OCI-M1 (cell line): ENCODE measurements at places on chromosomes 2 and 18.
A peak's percentile ranks its signal among the peaks of the same experiment; 100 is the strongest.

DNA sequence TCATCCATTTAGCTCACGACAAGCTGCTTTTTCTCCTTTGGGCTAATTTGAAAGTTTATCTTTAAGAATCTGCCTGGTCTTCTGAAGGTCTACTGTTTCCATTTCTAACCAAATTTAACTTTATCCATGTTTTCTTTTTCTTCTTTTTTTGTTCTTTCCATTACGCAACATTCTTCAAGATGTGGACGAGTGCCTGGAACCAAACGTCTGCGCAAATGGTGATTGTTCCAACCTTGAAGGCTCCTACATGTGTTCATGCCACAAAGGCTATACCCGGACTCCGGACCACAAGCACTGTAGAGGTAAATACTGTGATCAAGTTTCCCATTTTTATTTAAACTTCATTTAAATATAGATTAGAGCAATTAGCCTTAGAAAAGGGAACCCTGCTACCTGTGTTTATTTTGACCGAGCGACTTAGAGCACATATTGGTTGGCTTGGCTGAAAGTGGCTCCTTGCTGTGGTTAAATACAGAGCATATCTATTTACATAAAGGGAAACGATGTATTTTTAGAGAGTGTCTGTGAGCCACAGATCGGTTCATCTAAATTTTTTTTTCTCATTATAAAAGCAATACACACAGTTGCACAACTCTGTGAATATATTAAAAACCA, 183.4 kb upstream of the RASGRP3 start:
- DNase-seq: no peak

DNA sequence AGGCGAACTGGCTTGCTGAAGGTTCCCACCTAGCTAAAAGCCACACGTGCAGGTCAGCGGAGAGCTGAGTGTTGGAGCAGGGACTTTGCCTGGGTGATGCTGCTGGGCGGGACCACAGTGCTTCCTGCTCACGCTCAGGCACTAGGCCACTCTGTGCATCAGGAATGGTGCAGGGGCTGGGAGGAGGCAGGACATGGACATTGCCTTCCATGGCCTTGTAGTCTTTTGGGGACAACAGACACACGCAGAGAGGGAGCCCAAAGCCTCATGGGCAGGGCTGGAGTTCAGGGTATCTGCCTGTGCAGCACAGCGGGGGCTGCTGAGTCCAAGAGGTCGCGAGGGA, 207.2 kb downstream of the ZBTB7C start:
- no peak for DNase-seq

DNA sequence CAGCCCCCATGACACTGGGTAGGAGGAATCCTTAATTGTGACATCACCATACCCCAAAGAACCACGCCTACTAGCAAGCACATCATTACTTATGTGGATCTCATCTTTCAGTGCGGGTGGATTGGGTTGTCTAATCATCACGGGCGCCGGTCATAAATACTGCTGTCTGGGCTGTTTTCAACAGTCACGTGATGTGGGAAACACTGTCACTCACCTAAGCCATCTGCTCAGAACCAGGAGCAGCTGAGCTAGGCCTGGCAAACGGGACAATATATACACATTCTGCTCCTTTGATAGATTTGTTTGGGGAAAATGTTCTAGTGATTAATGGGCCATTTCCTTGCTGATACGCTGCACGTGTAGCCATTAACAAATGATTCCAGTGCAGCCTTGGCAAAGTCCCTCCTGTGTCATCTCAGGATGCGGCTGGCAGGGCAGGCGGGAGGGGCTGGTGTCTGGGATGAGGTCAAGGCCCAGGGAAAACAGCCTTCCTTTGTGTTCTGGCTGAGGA, 145.9 kb upstream of the COPS8 start:
- no peak for DNase-seq

GRCh38 chr2:218137514-218137913, 11.7 kb downstream of the CXCR2 start:
- DNase-seq: no peak

DNA sequence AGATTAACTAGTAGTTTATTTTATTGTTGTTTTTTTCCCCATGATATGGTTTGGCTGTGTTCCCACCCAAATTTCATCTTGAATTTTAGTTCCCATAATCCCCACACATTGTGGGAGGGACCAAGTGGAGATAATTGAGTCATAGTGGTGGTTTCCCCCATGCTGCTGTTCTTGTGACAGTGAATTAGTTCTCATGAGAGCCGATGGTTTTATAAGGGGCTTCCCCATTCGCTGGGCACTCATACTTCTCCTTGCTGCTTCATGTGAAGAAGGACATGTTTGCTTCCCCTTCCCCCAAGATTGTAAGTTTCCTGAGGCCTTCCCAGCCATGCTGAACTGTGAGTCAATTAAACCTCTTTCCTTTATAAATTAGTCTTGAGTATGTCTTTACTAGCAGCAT, 36.5 kb downstream of the GALNT14 start:
- DNase-seq: no peak

GRCh38 chr18:13431886-13432285, 213.3 kb downstream of the LDLRAD4 start:
- DNase-seq: no peak

- DNase-seq: no peak
Observed at GRCh38 chr2:60661073-60661738, 94.9 kb upstream of the PAPOLG start.

DNA sequence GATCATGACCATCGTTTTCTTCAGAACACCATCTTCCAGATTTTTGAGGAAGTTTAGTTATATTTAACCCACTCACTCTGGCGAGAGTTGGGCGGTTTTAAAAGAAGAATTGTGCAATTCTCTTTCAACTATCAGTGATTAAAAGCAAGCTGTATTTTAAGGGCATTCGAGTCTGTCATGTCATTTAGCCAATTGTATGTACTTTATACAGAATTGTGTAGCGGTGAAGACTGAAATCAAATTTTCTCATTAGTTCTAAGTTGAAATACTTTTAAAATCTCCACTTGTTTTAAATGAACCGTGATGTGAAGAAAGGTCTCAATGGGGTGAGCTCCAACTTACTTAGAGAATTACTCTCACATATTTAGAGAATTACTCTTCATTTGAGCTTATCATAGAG, 214.6 kb upstream of the DTNA start:
- peak; percentile 88 for DNase-seq

DNA sequence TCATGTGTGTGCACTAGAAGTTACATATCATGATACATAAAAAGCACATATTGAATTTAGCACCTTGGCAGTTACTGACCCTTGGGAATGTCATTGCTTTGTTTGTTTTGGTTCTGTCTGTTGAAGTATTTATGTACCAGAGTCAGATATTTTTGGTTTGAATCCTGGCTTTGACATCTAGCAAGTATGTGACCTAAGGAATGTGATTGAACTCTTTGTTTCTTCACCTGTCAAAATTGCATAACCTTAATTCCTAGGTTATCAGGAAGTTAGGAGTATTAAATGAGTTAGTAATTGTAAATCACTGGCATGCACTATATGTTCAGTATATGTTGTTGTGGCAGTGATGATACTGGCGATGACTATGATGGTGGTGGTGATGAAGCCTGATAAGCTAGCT, 1003.5 kb upstream of the NRXN1 start:
- no peak for DNase-seq

DNA sequence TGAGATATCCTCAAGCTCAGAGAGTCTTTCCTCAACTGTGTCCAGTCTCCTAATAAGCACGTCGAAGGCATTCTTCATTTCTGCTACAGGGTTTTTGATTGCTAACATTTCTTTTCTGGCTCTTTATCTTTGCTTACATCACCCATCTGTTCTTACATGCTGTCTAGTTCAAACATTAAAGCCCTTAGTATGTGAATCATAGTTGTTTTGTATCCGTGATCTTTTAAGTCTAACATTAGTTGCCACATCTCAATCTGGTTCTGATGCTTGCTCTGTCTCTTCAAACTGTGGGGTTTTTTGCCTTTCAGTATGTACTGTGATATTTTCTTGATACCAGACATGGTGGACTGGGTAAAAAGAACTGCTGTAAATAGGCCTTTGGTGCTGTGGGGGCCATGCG, 235.2 kb downstream of the SH3RF3 start:
- no peak for DNase-seq

DNA sequence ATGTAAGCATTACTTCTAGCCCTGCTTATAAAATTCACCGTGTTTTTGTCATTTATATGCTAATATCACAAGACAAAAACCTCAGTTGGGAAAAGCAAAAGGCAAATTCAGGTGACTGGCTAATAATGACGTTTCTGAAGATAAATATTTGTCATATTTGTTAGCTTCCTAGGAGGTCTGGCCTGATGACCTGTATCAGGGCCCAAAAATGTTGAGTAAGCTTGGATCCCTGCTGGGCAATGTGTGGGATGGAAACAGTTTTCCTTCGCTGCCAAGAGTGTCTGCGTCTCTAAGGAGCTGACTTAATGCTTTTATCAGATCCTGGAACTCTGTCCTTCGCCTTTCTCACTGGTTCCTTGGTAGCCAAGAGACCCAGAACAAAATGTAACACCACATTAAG, 230.1 kb upstream of the PXDN start:
- DNase-seq: no peak

GRCh38 chr2:44362207-44363015, 664 bp downstream of the CAMKMT start:
- peak; percentile 80 for DNase-seq

DNA sequence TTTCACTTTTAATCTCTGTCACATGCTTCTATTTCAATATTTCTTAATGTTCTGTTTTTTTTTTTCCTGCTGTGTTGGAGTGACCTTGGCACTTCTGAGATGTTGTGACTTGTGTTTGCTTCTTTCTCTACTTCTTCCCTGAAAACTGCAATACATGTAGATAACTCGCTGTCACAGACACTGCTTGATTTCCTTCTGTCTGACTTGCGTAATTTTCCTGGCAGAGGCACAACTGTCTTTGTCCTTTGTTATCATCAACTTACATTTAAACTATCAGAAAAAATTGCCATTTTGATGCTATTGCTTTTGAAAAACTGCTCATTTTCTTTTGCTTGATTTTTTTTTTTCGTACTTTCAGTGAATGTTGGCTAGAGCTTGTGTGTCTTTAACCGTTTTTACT, 69.0 kb downstream of the BABAM2 start:
- DNase-seq: peak; percentile 90

DNA sequence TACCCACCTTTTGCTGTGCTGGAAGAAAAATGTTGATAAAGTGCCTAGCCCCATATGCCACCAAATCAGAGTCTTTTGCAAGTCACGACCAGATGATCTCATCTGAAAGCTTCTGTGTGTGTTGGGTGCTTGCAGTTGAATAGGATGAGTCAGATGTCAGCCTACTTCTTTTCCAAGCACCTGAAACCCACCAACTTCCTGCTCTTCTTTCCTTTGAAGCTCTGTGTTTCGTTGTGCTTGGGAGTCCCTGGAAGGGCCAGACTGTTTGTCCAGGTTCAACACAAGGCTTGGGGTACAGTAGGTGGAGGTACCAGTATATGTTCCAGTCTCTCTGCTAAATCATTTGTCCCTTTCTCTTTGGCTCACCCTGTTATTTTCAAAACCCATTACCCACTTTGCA, 36.8 kb upstream of the LCLAT1 start:
- peak; percentile 42 for DNase-seq

DNA sequence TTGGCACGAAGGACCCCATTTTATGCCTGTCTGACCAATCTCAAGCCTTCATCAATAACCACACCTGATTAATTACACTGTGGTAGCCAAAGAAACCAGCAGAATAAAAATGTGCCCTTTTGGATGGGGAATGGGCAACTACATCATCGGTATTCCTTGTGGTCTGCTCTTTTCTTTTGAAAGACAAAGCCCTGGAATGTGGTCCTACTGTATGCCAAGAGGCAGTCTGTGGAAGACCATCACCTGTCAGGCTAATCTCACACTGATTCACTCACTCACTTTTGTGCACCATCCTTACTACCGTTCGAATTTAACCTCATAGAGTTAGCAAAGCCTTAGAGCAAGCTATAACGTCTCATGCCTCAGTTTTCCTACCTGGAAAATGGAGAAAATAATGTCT, 275.2 kb upstream of the LRRTM1 start:
- DNase-seq: no peak

- DNase-seq: no peak
Observed at GRCh38 chr2:149278161-149278871, 52.1 kb upstream of the LYPD6 start.

- peak; percentile 2 for DNase-seq
Observed at GRCh38 chr2:62375113-62375420, 130.9 kb downstream of the TMEM17 start.

- DNase-seq: no peak
Observed at GRCh38 chr2:8538931-8539621, 142.8 kb upstream of the ID2 start.

DNA sequence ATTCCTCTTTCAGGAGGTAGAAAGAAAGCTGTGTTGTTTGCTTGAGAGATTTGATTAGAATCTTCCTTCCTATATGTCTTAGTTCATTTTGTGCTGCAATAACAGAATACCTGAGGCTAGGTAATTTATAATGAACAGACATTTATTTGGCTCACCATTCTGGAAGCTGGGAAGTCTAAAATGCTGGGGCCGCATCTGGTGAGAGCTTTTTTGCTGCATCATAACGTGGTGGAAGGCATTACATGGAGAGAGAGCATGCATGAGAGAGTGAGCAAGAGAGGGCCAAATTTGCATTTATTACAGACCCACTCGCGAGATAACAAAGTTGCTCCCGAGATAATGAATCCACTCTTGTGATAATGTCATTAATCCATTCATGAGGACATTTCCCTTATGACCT, 34.4 kb downstream of the APLF start:
- no peak for DNase-seq

DNA sequence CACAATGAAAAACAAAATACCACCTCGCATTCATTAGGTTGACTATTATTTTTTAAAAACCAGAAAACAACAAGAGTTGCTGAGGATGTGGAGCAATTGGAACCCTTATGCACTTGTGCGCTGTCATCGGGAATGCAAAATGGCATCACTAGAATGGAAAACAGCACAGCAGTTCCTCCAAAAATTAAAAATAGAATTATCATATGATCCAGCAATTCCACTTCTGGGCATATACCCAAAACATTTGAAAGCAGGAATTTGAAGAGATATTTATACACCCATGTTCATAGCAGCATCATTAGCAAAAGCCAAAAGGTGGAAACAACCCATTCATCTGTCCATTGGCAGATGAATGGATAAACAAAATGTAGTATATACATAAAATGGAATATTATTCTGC, 11.9 kb upstream of the NMUR1 start:
- no peak for DNase-seq

DNA sequence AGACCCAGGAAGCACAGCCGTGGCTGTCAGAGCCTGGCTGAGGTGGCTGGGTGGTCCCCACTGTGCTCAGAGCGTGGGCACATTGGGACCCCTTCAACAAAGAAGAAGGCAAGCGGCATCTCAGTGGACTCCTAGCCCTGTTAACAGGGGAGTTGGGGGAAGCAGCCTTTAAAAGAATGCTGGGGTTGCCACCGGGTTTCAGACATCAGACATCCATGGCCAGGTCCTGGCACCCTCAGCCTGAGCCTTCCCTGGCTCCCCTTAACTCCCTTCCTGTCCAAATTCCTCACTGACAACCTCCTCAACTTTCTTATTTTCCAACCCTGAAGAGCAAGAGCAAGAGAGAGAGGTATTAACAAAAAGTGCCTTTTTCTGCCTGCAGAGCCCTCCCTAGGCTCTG, 24.8 kb upstream of the GNAL start:
- no peak for DNase-seq

GRCh38 chr2:2318949-2319348, 12.1 kb downstream of the MYT1L start:
- DNase-seq: no peak
